ENCODE measurements at places on chromosomes 16 and 17. TPM values are rescaled to one million over a fixed set of nuclear protein-coding genes. Genes with fewer than 3 reads are reported as not detected.

KRT34 gene
- total RNA-seq: 0.27 TPM

HS3ST2 gene
- total RNA-seq: 2.0 TPM

NAGS gene
- 3.0 TPM for total RNA-seq

CDH1 gene
- 2.3 TPM for total RNA-seq

DNAI2 gene
- not detected for total RNA-seq

G6PC1 gene
- not detected for total RNA-seq

ZNF469 gene
- 3.1 TPM for total RNA-seq

TBC1D26 gene
- total RNA-seq: 0.93 TPM

DNA sequence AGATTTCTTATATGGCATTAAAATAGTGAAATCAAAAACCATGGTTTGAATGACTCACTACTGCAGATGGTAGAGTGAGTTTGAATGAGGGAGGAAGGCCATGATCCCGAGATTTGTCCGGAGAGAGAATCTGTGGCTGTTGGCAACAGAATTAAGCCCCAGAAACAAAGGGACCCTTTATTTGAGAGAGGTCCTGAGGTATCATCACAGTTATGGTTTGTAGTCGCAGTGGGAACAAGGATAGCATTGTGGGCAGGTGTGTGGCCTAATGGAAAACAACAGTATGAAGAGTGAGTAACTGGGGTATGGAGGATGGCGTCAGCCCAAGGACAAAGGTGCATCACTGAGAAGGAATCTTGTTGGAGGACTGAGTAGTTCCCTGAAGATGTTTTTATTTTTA lies 8.5 kb upstream of the ZFP3 start:
- ATAC-seq: no peak

DNA sequence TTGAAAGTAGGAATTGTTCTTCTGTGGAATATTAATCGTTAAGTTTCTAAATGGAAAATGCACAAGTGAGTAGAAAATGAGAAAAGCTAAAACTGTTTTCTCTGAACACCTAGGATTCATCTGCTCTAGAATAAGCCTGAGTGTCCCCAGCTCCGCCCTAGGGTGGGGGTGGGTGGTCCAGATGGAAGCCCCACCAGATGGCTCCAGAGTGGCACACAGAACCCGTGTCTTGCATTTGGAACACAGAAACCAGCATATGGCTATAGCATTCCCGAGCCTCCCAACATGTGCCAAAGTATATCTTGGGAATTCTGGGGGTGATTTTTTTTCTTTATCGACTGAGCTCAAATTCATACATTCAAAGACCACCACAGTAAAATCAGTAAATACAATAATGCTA lies 517.7 kb upstream of the PSMD7 start:
- ATAC-seq: no peak

GRCh38 chr17:8159459-8160223 lies 3.1 kb downstream of the VAMP2 start:
- ATAC-seq: no peak

GRCh38 chr17:3750926-3751325 lies 27.2 kb downstream of the HASPIN start:
- no peak for ATAC-seq

DNA sequence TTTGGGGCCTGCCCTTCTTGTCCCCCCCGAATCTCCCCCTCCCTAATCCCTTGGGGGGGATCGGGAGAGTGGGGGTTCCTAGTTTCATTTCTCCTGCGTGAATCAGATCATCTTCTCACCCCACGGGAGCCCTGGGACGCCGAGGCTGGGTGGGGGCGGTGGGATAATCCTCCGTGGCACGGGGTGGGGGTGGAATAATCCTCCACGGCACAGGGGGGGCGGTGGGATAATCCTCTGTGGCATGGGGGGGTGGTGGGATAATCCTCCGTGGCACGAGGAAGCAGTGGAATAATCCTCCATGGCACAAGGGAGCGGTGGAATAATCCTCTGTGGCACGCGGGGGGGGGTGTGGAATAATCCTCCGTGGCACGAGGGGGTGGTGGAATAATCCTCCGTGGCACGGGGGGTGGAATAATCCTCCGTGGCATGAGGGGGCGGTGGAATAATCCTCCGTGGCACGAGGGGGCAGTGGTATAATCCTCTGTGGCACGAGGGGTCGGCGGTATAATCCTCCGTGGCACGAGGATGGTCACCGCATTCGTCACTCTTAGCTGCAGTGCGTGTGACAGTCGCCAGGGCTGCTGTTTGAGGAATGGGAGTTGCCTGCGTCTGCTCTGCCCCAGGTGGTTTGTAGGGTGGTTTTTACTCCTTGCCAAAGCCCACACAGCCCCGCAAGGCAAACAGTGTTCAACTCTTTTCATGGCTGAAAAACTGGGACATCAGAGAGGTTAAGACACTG lies 156.9 kb downstream of the LAT start:
- ATAC-seq: no peak

DNA sequence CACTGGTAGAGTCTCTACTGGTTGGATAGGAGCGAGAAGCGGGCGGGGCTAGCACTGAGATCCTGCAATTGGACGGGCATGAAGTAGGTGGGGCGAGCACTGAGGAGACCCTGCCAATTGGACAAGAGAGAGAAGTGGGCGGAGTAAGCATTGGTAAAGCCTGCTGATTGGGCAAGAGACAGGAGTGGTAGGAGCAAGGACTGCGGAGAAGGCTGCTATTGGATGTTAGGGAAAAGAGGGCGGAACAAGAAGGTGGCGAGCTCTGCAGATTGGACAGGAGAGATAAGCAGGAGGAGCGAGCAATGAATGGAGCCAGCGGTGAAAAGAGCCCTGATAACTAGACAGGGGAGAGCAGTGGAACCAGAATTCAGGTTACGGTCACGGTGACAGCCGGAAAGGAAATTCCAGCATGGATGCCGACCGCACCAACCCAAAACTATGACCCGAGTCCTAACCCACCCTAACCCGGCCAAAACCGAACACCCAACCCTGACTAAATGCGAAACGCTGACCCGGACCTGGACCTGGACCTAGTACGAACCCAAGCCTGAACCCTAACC lies 4.8 kb downstream of the SCGB1C2 start:
- ATAC-seq: no peak

DNA sequence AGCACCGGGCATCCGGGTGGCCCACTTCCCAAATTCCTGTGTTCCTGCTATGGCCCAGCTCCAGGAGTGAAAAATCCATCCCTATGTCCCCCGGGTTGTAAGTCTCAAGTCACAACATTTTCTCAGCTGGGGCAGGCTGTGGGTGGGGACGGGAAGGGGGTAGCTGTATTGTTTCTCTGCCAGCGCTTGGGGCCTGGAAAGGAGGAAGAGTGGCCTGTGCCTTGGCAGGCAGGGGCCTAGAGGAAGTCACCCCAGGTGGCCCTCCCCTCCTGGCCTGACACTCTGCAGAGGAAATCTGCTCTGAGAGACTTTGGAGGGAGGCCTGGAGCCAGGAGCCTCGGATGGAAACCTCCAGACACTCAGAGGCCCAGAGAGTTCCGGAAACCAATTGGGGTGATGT lies 10.6 kb upstream of the SCN4A start:
- no peak for ATAC-seq

DNA sequence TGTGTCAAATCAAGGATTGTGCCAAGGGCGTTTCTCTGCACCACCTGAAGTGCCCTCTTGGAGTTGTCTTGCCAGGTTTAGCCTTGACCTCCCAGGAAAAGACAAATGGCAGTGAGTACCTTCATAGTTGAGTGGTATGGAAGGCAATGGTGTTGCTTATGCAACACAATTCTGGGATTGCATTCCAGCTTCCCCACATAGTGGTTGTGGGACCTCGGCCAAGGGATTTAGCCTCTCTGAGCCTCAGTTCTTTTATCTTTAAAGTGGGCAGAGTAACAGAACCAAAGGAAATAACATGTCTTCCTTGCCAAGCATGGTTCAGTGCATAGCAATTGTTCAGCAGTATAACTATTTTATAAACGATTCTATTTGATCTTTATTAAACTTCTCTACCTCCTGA lies 49.4 kb downstream of the CCDC42 start:
- no peak for ATAC-seq

DNA sequence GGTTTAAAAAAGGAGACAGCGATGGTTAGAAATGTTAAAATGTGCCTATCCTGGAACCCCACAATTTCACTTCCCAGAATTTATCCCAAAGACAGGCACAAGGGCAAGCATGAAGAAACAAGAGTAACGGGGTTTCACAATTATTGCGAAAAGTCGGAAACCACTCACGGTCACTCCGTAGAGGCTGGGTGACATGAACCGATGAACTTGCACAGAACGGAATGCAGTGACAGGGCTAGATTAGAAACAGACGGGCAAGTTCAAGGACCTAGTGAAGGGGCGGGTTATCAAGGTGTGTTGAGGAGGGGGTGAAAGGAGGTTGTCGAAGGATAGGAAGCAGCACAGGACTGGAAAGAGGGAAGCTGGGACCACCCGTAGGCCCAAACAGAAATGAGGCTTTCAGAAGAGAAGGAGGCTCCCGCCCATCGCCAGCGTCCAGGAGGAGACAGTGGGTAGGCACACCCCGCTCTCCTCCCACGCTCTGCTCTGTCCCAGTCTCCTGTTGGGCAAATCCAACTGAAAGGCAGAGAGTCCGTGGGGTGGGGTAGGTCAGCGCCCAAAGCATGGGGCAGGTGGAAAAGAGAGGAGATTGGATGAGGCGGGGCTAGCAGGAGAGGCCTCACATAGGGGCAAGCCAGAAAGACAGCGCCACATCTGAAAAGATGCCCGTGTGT lies 47.4 kb upstream of the JPH3 start:
- ATAC-seq: no peak

GRCh38 chr17:75874323-75875181 lies 3.8 kb downstream of the TRIM47 start:
- no peak for ATAC-seq

DNA sequence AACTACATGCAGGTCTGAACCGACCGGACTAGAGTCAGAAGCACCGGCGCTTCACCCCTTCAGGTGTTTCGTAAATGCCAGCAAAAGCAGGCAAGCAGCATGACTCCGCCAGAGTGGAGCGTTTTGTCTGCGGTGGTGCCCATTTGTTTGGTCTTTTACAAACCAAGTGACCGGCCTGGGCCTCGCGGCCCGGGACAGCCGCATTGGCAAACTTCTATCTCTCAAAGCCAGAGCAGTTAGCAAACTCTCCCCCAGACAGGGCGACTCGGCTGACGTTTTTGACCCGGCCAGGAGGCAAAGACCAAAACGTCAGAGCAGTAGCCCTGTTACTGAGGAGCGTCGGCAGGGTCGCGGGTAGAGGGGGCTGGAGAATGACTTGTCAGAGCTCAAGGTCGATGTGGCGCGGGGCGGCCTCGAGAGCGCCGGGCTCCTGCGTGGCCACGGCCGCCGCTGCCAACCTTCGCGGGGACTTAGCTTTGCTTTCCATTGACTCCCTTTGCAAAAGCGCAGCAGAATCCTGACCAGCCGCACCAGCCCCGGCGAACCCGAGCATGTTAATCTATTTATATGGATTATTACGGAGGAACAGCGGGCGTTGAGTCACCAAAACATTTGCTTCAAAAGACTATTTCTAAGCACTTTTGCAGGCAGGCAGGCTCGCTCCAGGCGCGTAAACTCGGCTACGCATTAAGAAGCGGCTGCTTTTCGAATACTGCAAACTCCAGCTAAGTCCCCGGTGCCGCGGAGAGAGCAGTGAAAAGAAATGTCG lies 763 bp upstream of the SOX9 start:
- no peak for ATAC-seq

DNA sequence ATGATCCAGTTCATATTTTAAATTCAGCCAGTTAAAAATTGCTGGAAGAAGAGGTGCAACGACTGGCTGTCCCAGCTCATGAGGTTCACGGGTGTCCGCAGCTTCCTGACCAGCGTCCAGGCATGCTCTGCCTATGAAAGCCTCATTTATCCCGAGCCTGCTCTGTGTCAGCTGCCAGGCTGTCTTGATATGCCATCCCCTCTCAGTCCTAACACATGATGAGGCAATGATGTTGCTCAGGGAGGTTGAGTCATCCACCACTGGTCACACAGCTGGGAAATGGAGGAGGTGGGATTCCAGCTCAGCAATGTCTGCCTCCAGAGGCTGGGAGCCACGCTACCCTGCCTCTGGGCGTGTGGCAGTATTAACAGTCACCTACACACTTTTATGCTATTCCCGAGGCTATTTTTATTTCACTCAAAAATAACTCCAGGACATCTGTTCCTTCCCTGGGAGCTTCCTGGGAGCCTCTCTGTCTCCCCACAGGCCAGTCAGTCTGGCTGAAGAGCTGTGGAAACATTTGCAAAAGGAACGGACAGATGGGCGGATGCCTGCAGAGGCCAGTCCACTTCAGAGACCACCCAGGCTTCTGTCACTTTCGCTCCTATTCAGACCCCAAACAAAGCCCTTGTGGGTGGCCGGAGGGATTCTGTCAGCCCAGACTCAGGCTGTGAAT lies 22.5 kb downstream of the RAB11FIP4 start:
- ATAC-seq: no peak

DNA sequence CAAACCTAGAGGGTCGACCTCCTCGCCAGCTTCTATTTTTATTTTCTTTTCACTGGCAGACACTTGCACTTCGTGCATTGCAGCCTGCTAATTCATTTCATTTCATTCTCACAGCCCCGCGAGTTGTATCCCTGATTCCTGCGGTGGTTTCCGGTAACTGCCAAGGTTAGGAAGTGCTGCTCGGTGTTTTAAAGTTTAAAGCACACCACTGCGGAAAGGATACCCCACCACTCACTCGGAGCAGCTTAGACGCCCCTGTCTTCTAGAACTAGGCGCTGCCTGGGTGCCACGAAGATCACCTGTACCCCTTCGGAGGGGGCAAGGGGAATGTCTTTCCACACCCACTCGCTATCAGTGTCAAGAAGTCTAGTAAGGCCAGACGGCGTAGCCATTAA lies 509 bp downstream of the CNEP1R1 start:
- no peak for ATAC-seq

GRCh38 chr17:72789711-72790110 lies 302.8 kb downstream of the SLC39A11 start:
- ATAC-seq: no peak

GRCh38 chr17:55430541-55431288 lies 9.1 kb upstream of the MMD start:
- ATAC-seq: no peak

- no peak for ATAC-seq
Measured at GRCh38 chr17:17742133-17742621, 60.9 kb downstream of the RAI1 start.

- ATAC-seq: no peak
Measured at GRCh38 chr16:50360779-50361178, 8.0 kb downstream of the BRD7 start.
